ENCODE measurements at places on chromosomes 3 and 15.

- DNase-seq = no peak
Measured at GRCh38 chr3:20103731-20104130, 63.5 kb downstream of the KAT2B start.

- no peak for DNase-seq
Measured at GRCh38 chr3:181715571-181716340, 4.0 kb downstream of the SOX2 start.

GRCh38 chr15:34701536-34701935 lies 53.3 kb downstream of the GJD2 start:
- no peak for DNase-seq

- no peak for DNase-seq
Measured at GRCh38 chr3:66477856-66478255, 23.0 kb downstream of the LRIG1 start.

- DNase-seq = no peak
Measured at GRCh38 chr3:78978037-78978436, 789.8 kb downstream of the ROBO1 start.

DNA sequence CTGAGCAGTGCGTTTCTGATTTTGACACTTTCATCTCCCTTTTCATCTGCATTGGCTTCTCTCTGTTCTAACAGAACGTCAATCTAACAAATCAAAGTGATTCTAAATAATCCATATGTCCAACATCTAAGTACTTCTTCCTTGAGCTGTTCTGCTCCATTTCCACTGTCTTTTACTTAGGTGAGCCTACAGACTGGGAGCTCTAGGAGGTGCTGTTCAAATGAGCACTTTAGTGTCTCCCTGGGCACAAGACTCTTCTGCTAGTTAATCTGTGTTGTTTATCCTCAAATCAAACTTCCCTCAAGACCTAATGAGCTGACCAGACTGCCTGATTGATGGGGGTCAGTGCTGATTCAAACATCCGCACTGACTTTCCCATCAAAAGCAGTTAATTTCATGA lies 408.1 kb downstream of the WDR72 start:
- no peak for DNase-seq

DNA sequence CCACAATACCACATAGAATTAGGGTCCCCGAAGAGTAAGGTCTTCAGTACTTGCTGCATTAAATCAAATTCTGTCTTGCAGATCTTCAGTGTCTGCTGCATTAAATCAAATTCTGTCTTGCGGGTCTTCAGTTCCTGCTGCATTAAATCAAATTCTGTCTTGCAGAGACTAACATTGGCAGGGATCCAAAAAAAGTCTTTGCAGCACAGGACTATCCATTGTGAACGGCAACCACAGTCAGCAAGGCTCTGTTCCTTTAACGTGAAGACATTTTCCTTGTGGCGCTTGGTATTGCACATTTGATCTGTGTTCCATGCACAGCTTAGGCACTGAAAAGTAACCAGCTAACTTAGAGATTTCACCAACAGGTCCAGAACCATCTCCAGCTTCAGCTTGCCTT lies 46.8 kb upstream of the POMGNT2 start:
- no peak for DNase-seq

DNA sequence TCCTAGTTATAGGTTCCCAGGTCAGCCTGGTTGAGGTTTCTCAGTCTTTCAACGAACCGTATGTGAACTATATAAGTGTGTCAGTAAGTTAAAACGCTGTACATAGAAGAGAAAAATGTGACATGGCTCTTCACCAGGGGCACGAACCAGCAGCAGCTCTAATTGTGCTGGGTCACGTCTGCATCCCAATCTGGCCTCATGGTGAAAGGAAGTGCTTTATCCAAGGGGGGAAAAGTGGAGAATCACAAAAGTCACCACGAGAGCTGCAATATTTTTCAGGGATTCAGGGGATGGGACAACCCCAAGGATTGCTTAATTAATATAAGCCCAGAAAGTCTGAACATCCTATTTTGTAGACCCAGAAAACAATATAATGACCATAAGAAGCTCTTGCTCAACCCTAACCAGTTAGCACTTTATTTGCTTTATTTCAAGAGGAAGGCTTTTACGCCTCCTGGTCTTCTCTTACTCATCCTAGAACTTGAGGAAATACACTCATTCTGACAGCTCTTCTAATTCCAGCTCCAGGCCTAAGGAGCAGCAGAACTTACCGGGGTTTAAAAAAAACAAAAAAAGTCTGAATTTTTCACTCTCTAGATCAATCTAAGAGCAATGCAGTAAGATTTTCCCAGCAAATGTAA lies 16.5 kb downstream of the ANXA2 start:
- DNase-seq = no peak

DNA sequence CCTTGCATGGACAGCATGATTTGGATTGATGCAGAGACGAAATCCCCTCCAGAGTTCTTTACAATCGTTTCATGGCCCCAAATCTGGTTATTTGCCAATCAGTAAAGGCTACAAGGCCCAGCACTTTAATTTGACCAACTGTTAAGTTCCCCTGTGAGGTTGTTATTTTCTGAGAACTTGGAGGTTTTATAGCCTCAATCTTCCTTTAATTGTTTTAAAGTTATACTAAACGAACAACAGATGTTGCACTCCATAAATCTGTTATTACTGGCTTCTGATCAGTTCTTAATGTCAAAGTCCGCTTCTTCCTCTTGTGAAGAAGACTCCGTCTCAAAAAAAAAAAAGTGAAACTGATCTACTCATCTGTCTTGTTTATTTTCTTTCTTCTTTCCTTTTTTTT lies 30.8 kb downstream of the LARP6 start:
- no peak for DNase-seq

- no peak for DNase-seq
Measured at GRCh38 chr15:39787479-39787878, 4.8 kb upstream of the FSIP1 start.

- DNase-seq = no peak
Measured at GRCh38 chr3:154273381-154273780, 50.9 kb downstream of the DHX36 start.

DNA sequence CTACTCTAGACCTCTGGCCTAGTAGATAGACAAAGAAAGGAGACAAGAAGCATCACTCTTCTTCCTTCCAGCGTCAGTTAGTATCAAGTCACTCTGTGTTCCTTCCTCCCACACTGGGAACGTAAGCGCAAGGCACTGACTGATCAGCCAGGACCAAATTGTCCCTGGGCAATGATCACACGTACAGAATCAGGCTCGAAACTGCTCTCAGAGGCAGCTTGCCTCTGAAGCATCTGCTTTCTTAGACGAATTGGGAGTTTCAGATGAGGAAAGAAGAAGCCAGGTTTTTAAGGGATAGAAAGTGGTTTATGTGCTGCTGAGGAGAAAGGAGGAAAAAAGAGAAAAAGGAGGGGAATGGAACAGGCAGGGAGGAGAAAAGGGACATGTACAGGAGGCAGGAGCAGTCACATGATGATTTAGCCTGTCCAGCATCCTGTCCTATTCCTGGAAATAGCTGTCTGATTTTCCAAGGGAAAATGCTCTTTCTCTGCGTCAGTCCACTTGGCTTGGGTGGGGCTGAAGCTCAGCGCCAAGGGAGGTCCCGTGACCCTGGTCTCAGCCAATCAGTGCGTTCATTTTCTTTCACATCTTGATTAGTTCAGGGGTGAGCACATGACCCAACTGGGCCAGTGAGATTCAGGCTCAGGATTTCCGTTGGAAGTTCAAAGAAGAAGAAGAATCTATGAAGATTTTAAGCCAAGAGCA lies 102.0 kb upstream of the PRICKLE2 start:
- no peak for DNase-seq

DNA sequence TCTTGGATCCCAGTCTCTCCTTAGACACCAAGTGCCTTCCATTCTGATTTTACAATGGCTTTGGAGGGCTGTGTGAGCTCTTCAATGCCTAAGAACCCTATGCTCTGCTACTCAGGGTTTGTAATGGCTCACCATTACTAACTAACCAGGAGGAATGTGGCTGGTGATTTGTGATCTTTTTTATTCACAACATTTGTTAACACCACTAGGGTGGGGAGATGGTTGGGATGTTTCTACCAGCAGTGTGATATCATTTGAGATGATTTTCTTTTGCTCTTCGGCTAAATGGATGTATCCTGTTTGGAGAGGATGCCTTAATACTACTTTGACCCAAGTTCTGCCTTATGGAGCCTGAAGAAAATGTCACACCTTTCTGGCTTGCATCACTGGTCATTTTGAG lies 226.9 kb downstream of the MFSD1 start:
- DNase-seq = no peak

DNA sequence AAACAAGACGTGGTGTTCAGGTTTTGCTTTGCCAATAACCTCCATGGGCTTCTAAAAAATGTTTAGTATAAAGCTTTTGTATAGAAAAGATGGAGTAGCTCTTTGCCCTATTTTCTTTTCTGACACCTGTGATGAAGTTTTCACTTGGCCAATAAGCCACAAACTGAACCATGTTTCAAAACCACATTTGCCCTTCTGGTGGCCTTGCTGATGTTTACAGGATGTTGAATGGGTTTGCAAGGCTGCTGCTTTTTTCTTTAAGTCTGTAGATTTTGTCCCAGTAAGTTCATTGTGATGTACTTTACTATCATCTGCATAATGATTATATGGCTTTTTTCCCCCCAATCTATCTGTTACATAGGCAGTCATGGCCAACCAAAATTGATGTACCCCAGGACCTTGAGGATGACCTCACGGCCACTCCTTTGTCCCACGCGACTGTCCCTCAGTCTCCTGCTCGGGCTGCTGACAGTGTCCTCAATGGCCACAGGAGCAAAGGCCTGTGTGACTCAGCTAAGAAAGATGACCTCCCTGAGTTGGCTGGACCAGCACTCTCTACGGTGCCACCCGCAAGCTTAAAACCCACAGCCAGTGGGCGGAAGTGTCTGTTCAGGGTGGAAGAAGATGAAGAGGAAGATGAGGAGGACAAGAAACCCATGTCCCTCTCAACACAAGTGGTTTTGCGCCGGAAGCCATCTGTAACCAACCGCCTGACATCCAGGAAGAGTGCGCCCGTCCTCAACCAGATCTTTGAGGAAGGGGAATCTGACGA lies 60.8 kb downstream of the SNRK start:
- no peak for DNase-seq

- DNase-seq = no peak
Measured at GRCh38 chr3:72722930-72723726, 125.1 kb downstream of the SHQ1 start.

DNA sequence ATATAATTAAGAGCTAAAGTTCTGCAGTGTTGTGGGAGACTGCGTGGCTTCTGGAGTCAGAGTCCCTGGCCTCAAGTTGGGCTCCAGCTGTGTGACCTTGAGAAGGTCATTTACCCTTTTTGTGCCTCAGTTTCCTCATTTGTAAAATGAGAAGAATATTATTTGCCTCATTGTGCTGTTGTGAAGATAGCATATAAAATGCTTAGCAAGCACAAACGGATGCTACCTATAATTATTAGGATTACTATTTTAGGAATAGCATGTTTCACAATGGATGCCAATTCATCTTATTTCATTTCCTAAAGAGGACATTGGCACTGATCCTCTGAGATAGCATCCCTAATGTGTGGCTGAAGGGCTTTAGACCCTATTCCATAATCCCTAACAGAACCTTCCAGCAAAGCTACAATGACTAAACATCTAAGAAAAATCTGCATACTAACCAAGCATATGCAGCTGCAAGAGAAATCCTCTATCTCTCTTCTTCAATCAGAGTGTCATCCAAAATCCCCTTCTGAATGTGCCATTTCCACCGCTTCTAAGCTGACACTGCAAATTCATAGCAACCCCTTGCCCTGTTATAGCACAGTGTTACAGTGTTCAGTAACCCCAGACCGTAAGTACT lies 148.3 kb downstream of the RBMS3 start:
- no peak for DNase-seq

DNA sequence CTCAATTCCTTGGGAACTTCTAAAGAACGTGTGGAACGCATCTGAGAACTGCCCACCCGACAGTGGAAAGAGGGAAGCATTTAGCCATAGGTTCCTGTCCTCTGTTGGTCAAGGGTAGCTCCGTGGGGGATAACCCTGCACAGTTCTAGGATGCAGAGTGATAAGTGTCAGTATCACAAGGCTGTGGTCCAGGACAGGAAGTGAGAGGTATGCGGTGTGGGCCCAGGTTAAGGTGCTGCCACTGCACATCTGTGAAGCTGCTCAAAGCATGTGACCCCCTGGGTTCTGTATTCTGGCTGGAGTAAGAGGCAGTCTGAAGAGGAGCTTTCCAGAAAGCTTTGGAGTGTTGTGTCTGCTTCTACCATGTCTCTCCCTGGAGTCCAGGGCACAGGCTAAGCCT lies 51.7 kb upstream of the HES1 start:
- DNase-seq = no peak

DNA sequence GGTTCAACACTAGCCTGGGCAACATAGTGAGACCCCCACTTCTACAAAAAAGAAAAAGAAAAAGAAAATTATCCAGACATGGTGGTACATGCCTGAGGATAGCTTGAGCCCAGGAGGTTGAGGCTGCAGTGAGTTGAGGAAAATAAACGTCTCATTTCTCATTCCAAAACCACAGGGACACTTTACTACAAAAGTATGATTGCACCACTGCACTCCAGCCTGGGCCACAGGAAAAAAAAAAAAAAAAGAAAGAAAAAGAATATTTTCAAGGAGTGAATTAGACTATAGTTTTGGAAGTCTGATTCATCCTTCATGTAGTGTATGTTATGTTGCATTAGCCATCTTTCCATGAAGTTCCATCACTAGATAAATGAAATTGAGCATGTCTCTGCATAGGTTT lies 149.5 kb upstream of the THBS1 start:
- no peak for DNase-seq

DNA sequence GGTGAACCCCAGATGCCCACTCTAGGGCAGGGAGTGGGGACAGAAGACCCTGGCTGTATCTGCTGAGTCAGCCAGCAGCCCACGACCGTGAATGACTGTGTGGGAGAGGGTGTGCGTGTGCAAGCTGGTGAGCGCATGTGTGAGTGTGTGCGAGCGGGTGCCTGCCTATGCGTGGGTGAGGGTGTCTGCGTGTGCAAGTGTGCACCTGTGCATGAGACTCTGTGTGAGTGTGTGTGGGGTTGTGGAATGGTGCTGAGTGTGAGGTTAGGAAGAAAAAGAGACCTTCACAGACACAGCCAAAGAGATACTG lies 149.2 kb downstream of the RAB11A start:
- DNase-seq = no peak
